SK-N-DZ (cell line): ENCODE measurements at places on chromosomes 5 and 9.

- no peak for DNase-seq
Measured at GRCh38 chr5:128252756-128253155, 169.2 kb downstream of the SLC12A2 start.

- DNase-seq: no peak
Measured at GRCh38 chr5:91070761-91071550, 312.2 kb downstream of the ARRDC3 start.

DNA sequence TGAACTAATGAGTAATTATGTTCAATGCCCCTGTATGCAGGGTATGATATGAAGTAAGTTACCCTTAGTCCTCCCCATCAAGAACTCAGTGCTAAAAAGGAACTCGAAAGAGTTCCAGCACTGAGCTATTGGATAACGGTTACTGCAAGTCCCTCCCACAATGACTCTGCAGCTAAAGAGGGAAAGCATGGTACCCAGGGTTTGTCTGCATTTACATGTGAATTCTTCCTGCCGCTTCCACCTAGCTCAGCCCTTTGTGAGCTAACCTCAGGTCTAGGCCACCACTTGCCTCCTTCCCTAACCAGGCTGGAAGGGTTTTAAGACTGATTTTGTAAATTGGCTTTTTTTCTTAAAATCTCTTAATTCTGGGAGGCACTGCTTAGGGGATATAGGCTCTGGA is 376.8 kb downstream of the EBF1 start:
- no peak for DNase-seq

GRCh38 chr9:86368871-86369521 is 14.8 kb upstream of the TUT7 start:
- DNase-seq: no peak

DNA sequence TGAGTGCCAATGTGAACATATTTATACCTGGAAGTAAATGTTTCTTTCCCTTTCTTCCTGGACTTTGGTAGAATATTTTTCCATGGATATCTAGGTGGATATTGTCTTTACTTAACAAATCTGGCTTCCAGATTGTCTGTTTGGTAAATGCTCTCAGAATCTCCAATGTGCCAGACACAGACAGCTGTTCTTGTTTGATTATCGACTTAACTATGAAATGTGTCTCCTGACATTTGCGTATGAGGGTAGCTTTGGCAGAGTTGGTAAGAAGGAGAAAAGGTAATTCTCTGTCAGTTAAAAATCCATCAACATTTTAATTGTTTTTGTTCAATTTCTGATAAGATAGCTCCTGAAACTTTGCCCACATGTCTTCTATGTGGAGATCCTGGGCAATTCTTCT is 196.4 kb upstream of the NUDT12 start:
- DNase-seq: no peak

DNA sequence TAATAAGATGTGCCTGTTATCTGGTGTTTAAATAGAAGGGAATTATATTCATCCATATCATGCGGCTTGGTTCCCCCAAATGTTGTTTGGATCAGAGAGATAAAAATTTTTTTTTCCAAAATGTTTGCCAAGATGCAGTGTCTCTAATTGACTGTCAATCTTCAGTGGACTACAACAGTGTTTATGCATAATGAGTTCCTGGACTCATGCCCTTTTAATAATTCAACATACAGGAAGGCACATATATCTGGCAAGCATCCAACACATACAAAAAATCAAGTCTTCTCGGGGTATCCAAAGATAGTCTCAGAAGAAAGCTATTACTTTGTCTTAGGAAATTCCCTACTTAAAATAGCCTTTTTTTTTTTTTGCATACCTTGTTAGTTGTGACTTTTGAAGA is 1534.7 kb downstream of the EFNA5 start:
- DNase-seq: no peak

GRCh38 chr5:65068410-65068809 is 299.7 kb downstream of the CWC27 start:
- no peak for DNase-seq

DNA sequence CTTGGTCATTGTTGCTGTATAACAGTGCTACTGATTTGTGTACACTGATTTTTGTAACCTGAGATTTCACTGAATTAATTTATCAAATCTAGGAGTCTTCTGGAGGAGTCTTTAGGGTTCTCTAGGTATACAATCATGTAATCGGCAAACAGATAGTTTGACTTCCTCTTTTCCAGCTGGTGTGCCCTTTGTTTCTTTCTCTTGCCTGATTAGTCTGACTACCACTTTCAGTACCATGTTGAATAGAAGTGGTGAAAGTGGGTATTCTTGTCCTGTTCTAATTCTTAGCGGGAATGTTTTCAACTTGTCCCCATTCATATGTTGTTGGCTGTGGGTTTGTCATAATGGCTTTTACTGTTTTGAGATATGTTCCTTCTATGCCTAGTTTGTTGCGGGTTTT is 24.7 kb upstream of the RANBP6 start:
- DNase-seq: no peak

GRCh38 chr5:51273021-51273420 is 110.2 kb upstream of the ISL1 start:
- no peak for DNase-seq

DNA sequence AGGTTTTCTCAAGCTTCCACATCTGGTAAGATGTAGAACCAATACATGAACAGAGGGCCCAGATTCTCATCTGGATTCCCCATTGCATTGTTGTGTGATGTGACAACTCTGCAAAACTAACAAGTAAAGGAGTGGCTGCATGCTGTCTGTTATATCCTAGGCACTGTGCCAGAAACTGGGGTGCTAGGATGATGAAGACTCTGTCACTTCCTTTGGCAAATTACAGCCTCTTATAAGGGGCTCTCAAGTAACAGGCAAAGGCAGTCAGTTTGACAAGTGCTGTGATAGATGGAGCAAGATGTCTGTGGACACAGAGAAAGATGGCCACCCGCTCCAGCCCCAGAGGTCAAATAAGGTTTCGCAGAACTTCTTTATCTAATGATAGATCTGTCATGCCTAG is 115.7 kb downstream of the PAPPA start:
- no peak for DNase-seq

- DNase-seq: no peak
Measured at GRCh38 chr5:25295067-25295466, 650.3 kb upstream of the CDH10 start.

- peak; percentile 11 for DNase-seq
Measured at GRCh38 chr5:56517011-56517416, 283.9 kb upstream of the ANKRD55 start.

- no peak for DNase-seq
Measured at GRCh38 chr5:107118184-107119019, 552.3 kb downstream of the EFNA5 start.

DNA sequence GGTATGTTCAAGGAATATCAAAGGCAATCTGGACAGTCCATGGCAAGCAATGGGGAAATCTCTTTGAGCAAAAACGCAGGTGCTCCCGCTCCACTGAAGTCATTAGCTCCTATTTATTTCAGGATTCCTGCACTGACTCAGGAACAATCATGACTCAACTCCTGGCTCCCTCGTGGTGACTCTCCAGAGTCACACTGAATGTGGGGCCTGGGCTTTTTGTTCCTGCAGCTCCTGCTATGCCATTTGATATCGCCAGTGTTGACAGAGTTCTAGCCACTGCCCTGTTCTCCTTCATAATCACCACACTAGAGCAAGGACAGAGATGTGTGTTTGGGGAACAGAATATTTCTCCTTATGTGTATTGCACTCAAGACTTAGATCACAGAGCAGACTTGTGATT is 187.2 kb upstream of the ZNF462 start:
- no peak for DNase-seq

DNA sequence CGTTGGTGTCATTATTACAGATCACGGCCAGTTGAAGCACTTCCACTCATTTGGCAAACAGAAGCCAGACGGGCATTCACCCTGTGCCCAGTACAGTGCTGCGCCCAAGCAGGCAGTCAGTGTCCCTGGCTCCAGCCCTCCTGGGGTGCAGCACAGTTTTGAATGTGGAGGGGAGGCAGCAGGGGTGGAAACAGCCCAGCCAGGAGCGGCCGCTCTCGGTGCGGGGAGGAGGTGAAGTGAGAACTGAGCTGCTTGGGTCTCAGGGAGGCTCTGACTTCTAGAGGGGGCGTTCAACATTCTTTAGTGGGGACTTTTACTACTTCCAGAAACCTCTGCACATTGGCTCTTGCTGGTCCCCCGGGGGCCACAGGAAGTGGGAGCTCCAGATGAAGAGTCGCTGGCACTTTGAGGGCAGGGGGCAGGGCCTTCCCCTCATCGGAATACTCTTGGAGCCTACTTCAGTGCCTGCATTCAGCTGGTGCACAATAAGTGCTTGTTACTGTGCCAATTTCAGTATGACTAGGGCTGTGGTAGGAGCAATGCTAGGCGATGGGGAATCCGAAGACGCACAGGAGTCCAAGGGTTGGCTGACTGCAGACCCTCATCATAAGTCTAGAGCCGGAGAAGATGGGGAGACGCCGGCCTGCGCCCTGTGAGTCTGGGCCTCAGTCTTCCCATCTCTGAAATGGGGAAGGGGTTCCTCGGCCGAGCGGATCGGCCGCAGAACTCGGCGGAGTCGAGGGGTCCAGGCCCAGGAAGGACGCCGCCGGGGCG is 492 bp upstream of the NEK6 start:
- no peak for DNase-seq

DNA sequence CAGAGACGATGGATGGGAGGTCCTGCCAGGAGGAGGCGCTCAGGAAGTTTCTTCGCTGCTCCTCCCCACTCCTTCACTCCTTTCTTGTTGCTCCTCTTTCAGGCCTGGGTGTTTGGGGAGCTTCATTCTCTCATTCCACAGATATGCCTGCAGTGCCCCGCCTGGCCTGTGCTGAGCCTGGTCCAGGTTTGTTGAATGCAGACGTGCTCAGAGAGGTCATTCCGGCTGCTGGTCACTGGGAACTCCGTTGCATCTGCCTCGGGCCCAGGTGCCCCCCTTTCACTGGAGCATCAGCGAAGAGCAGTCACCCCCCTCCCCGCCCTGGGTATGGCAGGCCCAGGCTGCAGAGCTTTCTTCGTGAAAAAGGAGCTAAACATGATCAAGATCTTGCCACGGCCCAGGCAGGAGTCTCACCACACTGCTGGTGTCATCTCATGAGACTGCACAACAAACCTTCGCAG is 15.5 kb downstream of the SURF6 start:
- DNase-seq: no peak

GRCh38 chr5:43567967-43568366 is 11.1 kb upstream of the PAIP1 start:
- DNase-seq: no peak

- no peak for DNase-seq
Measured at GRCh38 chr5:139967353-139967752, 75.7 kb downstream of the NRG2 start.

- no peak for DNase-seq
Measured at GRCh38 chr9:98778711-98779530, 17.4 kb downstream of the ANKS6 start.

GRCh38 chr5:82413302-82414040 is 135.3 kb upstream of the RPS23 start:
- DNase-seq: no peak

GRCh38 chr5:73998489-73998888 is 372.5 kb downstream of the ARHGEF28 start:
- DNase-seq: no peak

DNA sequence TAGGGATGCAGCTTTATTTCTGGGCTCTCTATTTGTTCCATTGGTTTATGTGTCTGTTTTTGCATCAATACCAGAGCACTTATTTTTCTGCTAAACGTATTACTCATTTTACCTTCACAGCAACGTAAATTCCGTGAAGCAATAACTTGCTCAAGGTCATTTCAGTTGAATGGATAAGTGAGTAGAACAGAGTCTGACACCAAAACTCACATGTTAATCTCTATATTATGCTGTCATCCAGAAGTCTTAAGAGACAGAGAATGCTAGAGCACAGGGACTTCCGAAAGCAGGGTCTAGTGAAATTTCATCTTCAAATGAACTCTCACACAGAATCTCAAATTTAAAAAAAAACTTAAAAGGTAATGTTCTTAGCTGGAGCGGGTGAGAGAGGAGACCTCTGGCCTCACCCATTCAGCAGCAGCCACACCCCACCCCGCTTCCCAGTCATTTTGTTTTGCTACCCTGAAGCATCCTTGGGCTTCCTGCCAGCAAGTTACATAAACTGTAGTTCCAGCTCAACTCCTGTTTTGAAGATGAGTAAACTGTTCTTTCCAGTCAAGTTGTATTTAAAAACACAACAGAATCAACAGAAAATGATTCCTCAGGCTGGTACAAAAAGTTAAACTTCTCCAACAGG is 69.3 kb downstream of the TRIM36 start:
- no peak for DNase-seq

GRCh38 chr5:119340597-119341218 is 15.1 kb upstream of the TNFAIP8 start:
- no peak for DNase-seq

GRCh38 chr9:132006677-132007370 is 72.8 kb downstream of the MED27 start:
- no peak for DNase-seq

DNA sequence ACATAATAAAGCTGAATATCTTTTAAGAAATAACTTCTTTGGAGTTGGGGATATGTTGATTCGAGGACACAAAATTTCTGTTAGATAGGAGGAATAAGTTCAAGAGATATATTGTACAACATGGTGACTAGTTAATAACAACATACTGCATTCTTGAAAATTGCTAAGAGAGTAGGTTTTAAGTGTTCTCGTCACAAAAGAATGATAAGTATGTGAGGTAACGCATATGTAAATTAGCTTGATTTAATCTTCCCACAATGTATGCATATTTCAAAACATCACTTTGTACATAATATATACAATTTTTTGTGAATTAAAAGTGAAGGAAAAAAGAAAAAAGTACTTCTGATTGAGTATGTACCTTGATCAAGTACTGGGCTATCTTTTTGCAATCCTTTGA is 428.0 kb upstream of the TRPC7 start:
- no peak for DNase-seq
